ENCODE measurements at places on chromosomes 1 and 21.

DNA sequence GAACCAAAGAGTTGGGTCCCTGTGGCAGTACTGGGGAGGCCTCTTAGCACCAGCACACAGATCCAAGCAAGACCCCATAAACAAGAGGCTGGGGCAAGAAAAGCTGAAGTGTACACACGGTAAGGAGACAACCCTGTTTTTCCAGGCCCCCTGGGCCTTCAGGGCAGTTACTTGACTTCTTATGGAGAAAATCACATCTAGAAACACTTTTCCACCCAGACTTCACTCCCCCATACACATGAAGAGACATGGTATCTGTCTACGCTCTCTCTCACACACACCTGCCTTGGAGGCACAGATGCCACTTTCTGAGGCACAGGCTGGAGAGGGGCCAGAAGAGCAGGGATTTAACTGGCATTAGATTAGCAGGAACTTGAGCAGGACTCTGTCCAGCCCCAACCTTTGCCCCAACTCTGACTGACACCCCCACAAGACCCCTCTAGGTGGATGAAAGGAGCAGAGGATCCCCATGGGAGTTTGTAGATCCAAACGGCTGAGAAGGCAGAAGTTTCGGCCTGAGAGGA lies 2.2 kb downstream of the CERS2 start:
- no peak for DNase-seq

GRCh38 chr1:180241716-180242544 lies 11.9 kb downstream of the LHX4 start:
- DNase-seq, result no peak

- DNase-seq, result no peak
Measured at GRCh38 chr1:193285641-193286040, 99.2 kb upstream of the B3GALT2 start.

DNA sequence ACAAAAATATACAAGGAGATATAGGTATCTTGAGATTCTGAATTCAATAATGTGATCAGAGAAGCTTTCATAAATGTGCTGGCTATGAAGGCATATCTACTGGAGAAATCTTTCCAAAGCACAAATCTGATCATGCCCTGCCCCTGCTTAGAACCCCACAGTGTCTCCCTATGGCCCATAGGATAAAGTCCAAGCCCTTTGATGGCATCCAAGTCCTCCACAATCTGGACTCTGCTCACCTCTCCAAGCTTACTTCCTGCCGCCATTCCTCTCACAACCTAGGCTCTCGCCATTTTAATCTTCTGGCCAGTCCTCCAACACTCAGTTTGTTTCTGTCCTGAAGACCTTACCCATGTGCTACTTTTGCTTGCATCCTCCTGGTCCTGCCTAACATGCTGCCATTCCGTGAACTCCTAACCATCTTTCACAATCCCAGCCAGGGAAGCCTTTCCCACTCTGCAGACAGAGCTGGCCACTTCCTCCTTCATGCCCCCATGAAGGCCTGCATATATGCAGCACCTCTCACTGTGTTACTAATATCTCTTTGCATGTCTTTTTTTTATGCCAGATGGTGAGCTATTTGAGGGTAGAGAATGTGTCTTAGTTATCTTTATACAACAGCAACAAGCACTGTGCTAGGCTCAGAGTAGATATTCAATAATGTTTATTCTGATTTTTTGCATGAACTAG lies 5.6 kb upstream of the ATP1A1 start:
- no peak for DNase-seq

Measured in right renal cortex interstitium (tissue), 3 donors.